ENCODE measurements at places on chromosomes 13 and 19.

DNA sequence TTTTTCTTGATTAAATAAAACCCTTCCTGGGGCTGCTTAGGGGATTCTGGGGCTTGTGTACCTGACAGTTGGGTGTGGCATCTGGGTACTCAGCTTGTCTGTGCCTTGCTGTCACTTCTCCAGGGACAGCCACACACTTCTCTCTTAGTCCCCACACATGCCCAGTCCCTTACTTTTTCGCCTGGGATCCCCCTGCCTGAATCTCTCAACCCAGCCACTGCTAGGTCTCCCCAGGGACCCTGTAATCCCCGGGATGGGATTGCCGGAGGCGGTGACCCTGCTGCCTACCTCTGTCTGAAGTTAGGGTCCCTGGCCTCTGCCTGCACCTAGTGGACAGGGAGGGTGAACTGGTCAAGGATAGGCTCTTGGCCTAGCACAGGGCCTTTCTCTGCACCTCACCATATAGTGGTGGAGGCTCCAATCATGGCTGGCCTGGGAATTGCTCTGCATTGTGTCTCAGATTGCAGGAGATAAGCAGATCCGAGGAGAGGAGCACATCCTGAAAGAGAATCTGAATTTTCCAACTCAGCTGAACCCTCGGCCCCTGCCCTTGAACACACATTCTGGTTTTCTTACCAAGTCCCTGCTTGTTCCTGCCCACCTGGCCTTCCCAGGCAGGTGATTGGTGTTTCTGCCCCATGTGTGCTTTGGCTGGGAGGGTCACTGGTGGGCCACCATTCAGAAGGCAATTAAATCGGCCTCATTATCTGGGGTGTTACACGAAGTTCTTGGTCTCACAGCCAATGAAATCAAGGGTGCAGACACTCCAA is 8.7 kb upstream of the ZNF492 start:
- DNase-seq = no peak

DNA sequence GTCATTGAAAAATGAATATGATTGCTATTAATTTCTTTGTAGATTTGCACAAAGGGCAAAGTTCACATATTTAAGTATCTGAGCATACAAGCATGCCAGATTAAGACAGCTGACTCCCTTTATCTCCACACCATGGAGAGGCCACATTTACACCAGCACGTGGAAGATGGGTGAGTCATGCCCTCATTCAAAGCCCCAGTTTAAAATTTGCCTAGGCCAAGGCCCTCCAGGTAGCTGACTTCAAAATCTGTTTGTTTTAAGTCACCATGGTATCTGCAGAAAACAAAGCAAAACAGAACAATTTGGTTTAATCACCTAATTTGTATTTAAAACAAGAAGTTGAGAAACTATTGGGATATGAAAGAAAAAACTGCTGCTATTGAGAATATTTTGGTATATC is 109.2 kb downstream of the ESD start:
- no peak for DNase-seq

DNA sequence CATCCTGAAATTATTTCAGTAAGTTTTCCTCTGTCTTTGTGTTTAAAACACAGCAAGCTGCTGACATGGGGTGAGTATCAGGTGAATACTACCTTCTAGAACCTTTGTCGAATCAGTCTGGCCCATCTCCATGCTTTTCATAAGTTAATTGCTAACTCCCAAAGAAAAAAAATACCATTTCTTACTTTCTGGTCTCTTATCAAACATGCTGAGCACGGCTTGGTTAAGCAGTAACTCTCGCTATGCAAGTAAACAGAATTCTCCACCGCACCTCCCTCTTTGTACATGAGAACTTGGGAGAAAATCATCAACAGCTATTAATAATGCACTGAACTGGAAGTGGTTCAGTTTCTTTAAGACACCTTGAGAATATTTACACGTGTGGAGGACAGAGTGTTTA is 88.6 kb downstream of the FGF9 start:
- DNase-seq = no peak

DNA sequence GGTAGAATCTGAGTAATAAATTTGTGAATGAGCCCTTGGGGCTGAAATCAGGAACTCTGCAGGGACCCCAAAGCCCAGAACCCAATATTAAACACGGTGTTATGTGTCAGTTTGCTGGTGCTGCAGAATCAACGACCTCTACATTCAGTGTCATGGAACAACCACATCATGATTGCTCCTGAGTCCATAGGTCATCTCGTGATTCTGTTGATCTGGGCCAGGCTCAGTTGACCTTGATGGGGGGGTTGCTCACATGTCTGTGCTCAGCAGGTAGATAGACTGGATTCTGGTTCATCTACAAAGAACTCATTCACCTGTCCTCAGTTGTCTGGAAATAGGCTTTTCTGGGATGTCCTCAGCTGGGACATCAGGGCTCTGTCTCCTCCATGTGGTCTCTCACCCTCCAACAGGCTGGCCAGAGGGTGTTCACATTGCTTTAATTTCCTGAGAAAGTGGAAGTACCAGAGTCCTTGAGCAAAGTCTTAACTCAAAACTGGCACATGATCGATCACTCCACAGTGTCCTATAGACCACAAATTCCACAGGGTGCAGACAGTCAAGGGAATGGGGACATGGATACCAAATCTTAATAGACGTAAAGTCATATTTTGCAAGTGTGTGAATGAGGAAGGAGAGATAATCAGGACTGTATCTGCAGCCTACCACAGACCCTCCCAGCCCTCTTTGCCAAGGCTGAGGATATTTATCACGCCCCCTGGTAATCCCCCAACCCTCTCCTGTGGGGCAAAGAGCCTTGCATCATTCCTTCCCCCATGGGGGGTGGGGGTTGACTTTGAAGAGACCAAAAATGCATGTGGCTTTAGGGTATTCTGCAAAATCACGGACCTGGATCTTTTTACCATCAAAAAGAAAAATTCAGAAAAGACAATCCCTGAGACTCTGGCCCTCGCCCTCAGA is 39.3 kb upstream of the IGFL1 start:
- no peak for DNase-seq

GRCh38 chr19:1449467-1450442 is at the start of gene APC2:
TSS of gene APC2 (plus strand) at chr19:1450121. CDS start at chr19:1453002, 2,881 bp downstream.
- peak; percentile 84 for DNase-seq

DNA sequence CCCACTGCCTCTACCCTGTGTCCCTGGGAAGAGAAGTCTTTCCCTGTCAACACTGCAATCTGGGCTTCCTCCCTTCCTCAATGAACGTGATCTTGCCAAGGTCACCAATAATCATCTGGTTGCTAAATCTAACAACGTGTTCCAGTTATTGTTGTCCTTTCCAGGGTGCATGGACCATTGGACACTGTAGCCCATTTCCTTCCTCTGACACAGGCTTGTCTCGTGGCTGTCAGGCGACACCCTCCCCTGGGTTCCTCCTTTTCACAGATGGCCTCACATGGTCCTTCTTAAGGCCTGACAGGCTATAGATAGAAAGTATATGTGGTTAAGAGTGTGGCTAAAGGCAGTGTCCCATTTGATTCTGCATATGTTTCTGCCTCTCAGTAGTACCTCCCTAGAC is 67.7 kb upstream of the STARD13 start:
- no peak for DNase-seq

- DNase-seq = no peak
Measured at GRCh38 chr19:18590273-18591272, 2.0 kb downstream of the REX1BD start.

- no peak for DNase-seq
Measured at GRCh38 chr19:41588497-41589209, 12.7 kb downstream of the CEACAM21 start.

- no peak for DNase-seq
Measured at GRCh38 chr13:112349681-112350080, 26.5 kb upstream of the SPACA7 start.

GRCh38 chr19:7852851-7853769 is 21.1 kb downstream of the PRR36 start:
- peak; percentile 52 for DNase-seq

DNA sequence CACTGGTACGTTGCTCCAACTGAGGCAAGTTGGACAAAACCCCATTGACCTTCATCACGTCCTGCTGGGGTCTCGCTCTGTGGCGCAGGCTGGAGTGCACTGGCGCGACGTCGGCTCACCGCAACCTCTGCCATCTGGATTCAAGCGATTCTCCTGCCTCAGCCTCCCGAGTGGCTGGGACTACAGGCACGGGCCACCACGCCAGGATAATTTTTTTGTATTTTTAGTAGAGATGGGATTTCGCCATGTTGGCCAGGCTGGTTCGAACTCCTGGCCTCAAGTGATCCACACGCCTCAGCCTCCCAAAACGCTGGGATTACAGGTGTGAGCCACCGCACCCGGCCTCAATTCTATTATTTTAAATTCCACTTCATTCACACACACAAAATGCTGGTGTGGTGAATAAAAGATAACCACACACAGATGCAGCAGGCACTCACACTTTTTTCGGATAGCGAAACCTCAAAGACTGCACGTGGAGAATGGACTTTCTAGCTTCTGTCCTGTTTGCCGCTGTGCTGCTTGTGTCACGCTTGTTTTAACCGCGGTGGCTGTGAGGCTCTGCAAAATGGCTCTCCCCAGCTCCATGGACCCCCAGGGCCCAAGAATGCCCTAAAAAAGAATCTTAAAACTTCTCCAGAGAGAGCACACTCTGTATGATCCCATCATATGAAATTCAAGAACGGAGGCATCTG is 58.4 kb downstream of the COL4A1 start:
- no peak for DNase-seq

GRCh38 chr19:11375143-11375948 is 880 bp downstream of the SWSAP1 start:
- DNase-seq = peak; percentile 15

- DNase-seq = no peak
Measured at GRCh38 chr19:11177592-11177991, 19.8 kb downstream of the KANK2 start.

DNA sequence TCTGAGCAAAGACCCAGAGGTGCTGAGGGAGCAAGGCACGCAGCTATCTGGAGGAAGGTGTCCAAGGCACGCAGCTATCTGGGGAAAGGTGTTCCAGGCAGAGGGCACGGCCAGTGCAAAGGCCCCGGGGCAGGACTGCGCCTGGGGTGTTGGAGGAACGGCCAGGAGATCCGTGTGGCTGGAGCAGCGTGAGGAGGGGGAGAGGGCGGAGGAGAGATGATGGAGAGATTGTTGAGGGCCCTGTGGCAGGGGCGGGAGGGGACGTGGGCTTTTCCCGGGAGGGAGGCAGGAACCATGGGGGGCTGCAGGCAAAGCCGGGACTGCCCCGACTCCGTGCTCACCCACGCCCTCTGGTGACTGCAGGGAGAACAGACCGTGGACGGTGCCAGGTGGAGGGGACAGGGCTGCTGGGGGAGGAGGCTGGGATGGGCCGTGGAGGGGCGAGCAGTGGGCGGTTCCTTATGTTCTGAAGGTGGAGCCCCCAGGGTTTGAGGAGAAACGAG is 13.3 kb upstream of the MISP start:
- no peak for DNase-seq

GRCh38 chr19:56167064-56167578 is 8.7 kb upstream of the GALP start:
- no peak for DNase-seq

DNA sequence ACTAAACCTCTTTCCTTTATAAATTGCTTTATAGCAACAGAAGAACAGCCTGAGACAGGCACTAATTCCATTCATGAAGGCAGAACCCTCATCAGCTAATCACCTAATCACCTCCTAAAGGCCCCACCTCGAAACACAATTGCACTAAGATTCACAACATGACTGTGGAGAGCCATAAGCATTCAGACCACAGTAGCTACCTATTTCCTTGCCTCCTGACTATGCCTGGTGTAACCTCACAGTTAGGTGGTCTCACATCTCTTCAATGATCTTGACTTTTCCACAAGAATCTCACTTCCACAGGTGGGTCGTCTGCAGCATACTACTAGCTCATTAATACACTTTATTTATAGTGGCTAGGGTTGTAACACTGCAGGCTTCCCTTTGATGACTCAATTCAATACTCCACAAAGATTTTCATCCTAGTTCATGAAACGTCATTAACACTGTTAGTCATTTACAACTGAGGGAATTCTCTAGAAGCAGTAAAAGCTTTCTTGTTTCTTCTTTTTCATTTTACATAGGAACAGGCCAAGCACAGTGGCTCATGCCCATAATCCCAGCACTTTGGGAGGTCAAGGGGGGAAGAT is 27.1 kb downstream of the STK24 start:
- no peak for DNase-seq

- DNase-seq = no peak
Measured at GRCh38 chr19:39937094-39937720, 2.8 kb upstream of the FCGBP start.

DNA sequence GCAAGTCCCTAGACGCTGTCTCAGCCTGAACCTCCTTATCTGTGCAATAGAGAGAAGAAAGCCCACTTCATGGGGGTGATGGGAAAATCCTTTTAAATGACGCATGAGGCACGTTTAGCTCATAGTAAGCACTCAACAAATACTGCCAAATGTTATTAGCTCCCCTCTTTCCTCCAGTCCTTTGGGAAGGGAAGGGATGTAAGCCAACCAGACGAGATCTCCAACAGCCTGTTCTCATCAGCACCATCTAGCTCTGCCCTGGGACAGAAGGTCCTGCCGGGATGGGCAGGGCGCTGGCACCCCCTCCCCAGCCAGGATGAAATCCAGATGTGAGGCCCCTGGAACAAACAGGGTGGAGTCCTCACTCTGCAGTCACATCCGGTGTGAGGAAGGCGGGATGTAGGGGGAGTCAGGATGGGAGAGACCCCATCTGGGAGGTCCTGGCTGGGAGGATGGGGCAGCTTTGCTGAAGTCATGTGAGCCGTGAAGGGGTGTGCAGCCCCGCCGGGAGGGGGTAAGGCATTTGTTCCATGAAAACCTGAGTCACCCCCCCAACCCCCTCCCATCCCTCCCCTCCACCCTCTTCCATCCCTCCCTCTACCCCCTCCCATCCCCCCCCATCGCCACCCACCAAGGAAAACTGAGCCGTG is 4.6 kb downstream of the S1PR2 start:
- DNase-seq = no peak

- DNase-seq = no peak
Measured at GRCh38 chr19:367963-368629, 23.5 kb upstream of the MIER2 start.

DNA sequence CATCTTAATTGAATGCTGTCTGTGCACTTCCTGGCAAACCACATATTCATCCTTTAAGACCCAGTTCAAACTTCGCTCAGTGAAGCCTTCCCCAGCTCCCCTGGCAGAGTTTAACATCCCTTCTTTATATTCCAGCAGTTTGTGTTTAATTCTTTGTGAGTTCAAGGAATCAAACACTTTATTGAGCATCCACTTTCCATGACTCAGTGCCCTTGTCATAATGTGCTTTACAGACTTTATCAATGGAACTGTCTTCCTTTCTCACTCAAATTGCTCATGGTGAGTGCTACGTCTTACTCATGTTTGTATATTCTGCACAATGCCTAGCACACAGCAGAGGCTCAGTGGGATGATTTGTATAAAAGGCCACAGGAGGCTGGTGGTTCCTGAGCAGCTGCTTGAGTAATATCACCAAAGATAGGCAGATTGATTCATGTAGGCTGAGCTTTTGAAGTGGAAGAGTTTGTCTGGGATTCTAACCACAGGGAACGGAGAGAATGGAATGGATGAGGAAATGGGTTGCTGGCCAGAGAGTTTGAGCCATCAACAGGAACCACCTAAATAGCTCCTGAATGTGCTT is 44.2 kb downstream of the SERTM1 start:
- DNase-seq = no peak

- DNase-seq = no peak
Measured at GRCh38 chr13:31755803-31756212, 16.5 kb downstream of the RXFP2 start.
